ENCODE measurements at places on chromosomes 7 and 10.

DNA sequence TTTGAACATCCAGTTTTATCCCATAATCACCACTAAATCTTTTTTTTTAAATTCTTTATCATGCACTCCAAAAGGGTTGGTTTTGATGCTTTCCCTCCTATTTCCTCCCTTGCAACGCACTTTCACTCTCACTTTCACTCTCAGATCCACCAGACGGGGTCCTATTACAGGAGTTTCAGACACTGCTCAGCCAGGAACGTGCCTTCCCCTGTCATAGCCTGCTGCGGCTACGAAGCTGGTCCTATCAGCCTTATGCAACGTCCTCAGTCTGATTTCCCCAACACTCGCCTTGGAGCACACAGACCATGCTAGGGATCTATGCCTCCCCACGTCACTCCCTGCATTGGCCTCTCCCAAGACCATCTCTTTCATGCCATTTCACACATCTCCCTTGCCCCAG, 23.4 kb downstream of the ZPBP start:
- DNase-seq = peak; percentile 37

DNA sequence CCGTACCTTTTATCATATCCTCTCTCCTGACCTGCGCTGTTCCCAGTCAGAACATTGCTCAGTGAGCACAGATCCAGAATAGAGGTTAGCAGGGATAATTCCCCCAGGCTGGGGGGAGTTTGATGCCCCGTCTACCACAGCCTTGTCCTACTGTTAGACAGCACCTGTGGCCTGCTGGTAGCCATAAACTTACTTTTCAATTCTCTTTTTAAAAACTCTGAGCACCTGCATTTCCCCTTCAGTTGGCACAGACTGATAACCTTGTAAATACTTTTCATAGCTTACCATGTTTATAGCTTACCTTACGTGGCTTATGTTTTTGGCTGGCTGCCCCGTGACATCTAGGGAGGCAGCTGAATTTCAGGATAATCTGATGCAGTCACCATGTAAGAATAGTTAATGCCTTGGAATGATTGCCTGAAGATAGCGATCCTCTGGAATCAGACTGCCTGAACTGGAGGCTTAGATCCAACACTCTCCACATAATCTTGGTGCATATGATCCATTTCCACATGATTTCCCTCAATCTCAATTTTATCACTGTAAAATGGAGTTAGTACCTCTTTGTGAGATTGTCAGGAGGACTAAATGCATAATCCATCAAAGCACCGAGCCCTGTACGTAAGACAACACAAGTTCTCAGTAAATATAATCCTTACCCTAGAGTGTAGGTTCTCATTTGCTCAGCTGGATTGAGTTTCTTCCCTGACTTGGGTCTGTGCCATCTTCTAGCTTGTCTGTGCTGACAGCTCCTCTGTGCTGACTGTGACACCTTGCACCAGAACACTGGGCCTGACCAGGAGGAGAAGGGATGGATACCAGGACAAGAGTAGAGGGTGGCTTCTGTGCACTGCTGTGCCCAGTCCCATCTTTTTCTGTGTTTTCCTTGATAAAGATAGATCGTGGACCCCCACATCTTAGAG, 111.7 kb upstream of the GJD4 start:
- DNase-seq = no peak

DNA sequence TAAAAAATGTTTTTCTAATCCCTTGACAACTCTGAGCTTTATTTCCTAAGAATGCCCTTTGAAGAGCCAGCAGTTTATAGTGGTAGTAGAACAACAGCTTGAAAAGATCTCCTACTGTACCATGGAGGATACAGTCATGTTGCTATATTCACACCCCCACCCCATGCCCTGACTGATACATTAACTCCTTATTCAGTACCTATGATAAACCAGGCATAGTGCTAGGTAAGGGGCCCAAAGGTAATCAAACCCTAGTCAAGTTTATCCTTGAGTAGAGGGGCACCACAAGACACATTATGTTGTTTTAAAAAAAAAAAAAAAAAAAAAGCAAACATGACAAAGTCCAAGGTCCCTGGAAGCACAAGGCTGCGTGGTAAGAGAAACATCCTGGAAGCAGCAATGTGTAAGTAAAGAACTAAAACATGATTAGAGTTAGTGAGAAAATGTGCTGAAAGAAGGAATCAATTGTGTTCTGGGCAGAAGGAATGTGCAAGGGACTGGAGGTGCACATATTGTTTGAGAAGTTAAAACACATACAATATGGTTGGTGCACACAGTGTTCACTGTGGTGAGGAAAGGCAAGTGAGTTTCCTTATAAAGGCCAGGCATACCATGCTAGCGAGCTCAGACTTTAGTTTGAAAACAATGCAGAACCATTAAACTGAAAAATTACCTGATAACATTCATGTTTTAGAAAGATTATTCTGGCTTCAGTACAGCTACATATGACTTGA, 51.2 kb downstream of the PDE1C start:
- DNase-seq = no peak

DNA sequence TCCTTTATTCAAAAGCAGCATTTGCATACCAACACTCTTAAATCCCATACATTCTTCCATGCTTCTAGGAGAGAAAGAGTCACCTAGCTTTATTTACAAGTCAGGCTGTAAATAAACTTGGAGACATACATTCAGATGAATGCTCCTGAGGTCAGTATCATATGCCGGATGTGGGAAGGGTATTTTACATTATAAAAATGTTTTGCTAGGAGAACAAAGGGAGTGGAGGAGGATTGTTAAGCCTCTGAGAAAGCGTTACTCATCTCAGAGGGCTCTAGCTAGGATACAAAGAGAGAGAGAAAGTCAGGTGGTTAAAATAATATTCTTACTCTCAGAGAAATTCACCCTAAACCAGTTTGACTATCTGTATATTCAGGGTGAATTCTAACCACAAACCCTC, 300.9 kb upstream of the NPSR1 start:
- no peak for DNase-seq

DNA sequence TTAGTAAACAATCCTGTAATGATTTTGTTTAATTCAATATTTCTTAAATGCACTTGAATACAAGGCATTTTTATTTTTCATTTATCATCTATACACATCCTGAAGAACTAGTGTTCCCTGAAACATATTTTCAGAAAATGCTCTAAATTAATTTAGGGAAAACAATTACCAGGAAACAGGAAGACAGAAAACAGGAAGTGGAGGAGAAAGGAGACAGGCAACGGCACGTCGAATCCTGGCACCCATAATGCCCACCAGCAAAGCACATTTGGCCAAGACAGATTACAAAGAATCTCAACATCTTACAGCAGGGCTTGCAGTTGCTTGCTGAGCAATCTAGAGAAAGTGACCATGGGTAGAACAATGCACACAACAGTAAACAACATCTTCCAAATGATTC, 571.1 kb downstream of the GRID1 start:
- no peak for DNase-seq

- DNase-seq = no peak
These were observed 106.3 kb downstream of the ANK3 start for GRCh38 chr10:60283397-60283796.

- DNase-seq = no peak
These were observed 37.1 kb downstream of the ATXN7L1 start for GRCh38 chr7:105839266-105839665.

DNA sequence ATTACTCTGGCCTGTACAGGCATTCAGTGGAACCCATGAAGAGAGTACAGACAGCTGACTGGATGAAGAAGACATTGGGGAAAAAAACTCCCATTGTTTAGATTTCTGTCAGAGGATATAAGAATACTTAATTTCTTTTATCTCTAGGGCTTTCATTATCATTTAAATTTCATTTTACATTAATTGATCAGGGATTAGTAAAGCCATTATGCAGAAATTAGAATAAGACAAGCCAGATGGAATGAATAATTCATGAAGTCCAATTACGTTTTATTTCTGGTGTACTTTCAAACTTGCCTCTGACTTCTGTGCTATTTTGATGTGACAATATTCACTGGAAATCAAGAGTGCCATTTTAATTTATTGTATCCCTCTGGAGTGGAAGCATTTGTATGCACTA, 247.0 kb downstream of the SLC25A13 start:
- DNase-seq = no peak

- no peak for DNase-seq
These were observed 9.6 kb downstream of the EMX2 start for GRCh38 chr10:117552156-117552631.

- no peak for DNase-seq
These were observed 26.7 kb upstream of the CUX1 start for GRCh38 chr7:101790566-101791293.

GRCh38 chr10:13527864-13528122, 1.0 kb downstream of the BEND7 start:
- no peak for DNase-seq

DNA sequence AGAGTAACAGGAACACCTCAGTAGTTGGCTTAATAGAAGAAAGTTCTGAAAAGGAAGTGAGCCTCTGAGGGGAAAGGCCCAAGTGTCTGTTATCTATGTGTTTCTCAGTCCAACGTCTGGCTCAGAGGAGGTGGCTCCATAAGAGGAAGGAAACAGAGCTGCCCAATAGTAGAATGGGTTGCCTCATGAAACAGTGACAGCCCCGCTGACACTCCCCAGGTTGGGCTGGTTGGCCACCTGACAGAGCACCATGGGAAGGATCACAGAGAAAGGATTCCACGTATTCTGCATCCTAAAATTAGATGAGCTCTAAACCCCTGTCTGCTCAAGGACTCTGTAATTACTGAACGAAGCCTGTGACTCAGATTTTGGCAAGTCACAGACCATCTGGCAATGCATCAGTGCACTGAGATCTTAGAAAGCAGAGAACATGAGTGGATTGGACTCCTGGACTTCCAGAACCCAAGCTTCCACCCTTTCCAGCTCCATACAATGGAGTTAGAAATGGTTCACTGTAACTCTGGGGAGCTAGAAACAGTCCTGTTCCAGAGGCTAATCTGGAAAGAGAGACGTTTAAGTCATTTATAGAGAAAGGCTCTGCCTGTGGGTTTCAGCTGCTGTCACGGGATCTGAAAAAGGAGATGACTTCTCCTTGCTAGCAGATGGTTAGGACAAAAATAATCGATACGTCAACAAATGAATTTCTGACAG, 2.9 kb downstream of the PKD2L1 start:
- DNase-seq = peak; percentile 89

- no peak for DNase-seq
These were observed 68.4 kb downstream of the PTEN start for GRCh38 chr10:87931836-87932230.

DNA sequence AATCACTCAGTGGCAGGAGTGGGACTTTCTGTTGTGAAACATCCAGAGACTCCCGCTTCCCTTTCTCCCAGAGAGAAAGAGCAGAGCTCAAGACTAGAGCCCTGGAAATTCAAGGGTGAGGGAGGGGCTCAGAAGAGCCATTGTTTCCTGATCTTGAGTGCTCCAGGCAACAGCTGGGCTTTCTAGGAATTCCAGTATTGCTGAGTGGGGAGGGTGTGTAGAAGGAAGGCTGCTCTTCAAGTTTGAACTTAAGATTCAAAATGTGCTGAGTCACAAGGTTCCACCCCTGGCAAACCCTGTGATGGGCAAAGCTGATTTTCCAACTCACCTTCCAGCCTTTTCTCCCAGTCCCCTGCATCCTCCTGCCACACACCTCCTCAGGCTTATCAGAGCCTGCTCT, 42.3 kb upstream of the MSRB2 start:
- DNase-seq = no peak

- DNase-seq = peak; percentile 66
These were observed 42.2 kb downstream of the ACSM6 start for GRCh38 chr10:95236068-95236903.

DNA sequence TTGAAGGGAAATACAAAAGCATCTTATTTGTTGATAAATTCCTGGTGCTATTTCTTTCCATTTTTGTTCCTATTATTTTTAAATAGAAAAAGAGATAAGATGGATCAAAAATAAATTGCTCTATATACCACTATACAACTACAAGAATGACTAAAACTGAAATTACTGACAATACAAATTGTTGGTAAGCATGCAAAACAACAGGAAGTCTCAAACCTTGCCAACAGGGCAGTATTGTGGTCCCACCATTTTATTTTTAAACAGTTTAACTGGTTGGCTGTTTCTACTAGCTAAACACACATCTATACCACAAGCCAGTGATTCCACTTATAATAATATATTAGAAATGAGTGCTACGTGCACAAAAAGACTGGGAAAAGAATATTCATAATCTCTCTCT, 213.0 kb downstream of the JAZF1 start:
- DNase-seq = peak; percentile 53

DNA sequence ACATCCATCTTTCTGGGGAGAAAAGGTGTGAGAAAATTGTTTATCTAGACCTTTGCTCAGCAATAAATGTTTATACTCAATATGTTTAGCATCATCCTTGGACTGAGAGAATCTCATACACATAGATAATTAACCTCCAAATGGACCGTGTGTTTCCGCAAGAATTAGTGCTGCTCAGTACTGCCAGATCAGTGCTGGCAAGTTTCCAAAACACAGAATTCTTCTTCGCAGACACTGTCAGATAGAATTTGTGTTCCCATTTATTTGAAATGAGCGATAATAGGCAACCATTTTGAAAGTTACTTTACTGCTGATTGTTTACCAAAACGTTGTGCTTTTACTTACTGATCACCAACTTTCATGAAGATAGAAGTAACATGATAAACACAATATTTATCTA, 33.7 kb downstream of the STAMBPL1 start:
- DNase-seq = no peak

- no peak for DNase-seq
These were observed 16.5 kb downstream of the CNOT4 start for GRCh38 chr7:135493362-135493761.

Data from MM.1S (cell line).